ENCODE measurements at places on chromosomes 2 and 18.
A peak's percentile ranks its signal among the peaks of the same experiment; 100 is the strongest.

DNA sequence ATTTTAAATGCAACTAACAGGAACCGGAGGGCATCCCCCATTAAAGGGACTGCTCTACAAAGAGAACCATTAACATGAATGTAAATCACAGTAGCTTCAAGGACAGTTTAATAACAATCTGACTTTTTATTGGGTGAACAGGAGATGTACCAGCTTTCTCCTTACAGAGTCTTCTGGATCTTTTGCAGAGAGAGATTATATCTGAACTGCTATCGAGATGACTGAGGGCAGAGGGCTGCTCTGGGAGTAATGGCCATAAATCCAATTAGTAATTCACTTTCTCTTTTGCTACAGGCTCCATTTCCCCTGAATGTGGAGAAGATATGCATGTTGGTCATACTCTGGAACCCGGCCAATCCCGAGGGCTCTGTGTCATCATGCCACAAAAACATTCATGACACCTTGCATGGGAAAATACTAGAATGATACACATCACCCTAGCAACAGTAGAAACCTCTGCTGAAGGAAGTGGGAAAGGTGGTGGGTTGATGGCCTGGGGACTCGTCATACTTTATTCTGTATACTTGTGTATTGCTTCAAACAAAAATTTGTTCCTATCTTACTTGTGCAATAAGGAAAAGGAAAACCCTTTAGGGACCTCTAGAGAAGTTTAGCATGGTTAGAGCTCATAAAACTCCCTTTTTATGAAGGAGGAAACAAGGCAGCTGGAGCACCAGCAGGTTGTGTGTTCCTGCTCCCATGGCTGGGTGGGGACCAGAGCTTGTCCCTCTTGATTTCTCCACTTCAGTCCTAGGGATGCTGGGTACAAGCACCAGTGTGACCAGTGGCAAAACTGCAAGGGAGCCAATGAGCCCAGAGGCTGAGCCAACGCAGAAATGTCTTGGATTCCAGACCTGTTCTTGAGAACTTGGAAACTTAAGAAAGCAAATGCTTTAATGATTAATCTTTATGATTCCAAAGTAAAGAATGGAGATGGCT is 26.0 kb downstream of the CTAGE1 start:
- peak; percentile 21 for DNase-seq

DNA sequence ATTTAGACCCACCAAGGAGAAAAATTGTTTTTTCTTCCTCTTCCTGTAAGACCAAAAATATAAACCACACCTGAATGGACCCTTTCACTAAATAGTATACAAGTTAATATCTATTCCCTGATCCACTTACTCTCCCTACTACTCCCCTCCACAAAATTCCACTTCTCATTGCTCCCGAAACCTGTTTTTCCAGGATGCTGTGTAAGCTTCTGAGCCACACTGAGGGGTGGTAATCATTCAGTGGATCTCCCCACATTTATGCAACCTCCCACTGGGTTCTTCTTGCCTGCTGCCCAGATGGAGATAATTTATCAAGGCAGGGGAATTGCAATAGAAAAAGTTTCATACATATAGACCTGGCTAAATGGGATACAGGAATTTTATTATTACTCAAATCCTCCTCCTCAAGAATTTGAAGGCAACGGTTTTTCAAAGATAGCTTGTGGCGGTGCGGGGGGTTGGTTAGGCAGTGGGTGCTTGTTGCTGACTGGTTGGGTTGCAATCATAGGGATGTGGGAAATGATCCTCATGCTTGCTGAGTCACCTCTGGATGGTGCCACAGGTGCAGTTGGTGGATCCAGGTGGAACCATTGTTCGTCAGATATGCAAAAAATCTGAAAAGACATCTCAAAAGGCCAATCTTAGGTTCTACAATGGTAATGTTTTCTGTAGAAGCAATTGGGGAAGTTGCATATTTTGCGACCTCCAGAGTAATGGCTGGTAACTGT is 970.3 kb downstream of the CNTNAP5 start:
- no peak for DNase-seq

- no peak for DNase-seq
Measured at GRCh38 chr2:183927406-183928325, 670.7 kb upstream of the ZNF804A start.

DNA sequence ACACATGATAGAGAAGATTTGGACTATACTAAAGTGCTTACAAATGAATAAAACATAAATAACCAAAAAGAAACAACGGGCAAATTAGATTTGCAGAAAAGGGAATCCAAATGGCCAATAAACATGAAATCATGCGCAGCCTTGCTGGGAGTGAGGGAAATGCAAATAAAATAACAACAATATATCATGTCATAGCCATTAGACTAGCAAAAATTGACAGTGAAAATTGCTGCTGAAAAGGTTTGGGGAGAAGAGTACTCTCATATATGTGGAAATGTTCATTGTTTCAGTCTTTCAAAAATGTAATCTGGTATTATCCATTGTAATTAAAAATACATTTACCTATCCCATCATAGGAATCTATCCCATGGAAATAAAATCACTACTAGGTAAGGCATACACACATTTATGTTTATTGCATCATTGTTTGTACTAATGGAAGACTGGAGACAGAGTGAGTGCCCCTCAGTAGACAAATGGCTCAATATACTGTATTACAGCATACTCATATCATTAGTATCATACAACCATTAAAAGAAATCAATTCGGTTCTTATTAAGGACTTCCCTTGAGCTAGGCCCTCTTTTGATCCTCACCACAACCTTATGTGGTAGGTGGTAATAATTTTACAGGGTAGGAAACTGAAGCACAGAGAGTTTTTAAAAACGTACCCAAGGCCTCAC is 94.1 kb upstream of the MSTN start:
- no peak for DNase-seq

GRCh38 chr2:1739322-1739957 is 4.9 kb downstream of the PXDN start:
- no peak for DNase-seq

GRCh38 chr2:227856697-227857096 is 14.7 kb upstream of the DAW1 start:
- DNase-seq, result no peak

GRCh38 chr18:47725656-47726055 is 204.8 kb downstream of the SMAD2 start:
- no peak for DNase-seq

DNA sequence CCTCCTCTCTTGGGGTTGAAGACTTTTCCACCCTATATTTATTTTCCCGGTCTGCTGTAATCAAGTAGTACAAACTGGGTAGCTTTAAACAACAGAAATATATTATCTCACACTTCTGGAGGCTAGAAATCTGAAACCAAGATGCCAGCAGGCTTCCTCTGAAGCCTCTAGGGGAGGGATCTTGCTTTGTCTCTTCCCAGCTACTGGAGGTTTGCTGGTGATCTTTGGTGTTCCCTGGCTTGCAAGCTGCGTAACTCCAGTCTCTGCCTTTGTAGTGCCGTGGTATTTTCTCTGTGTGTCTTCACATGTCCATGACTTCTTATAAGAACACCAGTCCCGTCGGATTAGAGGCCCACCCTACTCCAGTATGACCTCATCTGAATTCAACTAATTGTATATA is 44.4 kb downstream of the MYO3B start:
- DNase-seq, result no peak

DNA sequence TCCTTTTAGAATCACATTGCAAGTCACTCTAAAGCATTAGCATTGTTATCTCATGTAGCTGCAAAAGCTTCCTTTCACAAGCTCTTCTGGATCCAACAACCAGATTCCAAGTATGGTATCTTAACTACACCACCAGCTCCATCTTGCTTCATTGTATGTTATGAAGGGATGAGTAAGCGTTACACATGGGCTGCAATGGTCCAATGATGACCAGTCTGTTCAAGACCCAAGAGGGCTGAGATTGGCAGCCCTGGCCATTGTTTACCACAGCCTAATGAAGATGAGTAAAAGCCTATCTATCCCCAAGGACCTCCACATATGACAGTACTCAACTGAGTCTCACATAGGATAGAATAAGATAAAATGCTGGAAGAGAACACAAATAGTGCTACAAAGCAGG is 6.3 kb downstream of the CFLAR start:
- DNase-seq, result no peak

- DNase-seq, result no peak
Measured at GRCh38 chr2:219386532-219387280, 1.0 kb downstream of the DNPEP start.

DNA sequence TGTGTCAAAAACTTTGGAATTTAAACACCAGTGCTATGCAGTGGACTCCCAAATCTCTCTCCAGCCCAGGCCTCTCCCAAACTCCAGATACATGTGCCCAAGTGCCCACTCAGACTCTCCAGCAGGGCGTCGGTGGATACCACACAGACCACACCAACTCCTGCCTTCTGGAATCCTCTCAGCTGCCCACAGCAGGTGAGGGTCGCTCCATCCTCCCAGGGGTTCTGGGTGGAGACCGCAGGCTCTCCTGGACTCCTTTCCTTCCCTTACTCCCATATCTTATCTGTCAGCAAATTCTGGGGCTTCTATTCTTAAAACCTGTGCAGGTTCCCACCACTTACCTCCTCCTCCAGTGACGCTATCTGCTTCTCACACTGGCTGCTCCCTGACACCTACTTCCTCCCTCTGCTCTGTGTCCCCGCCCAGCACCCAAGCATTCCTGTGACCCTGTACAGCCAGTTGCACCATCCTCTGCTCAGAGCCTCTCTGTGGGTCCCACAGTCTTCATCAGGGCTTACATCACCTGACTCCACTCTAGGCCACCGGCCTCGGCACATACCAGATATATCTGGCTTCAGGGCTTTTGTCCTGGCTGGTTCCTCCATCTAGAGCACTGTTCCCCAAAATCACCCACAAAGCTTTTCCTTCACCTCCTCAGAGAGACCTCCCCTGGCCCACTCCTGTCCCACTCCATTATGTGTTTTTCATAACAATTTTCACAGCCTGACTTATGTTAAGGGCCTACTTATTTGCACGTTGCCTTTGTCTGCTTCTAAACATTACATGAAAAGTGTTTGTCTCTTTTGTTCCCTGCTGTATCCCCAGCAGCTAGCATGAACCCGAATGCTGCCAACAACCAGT is 2.6 kb upstream of the IMP4 start:
- no peak for DNase-seq

GRCh38 chr18:74645679-74646078 is 48.0 kb downstream of the ZNF407 start:
- DNase-seq, result no peak

- peak; percentile 26 for DNase-seq
Measured at GRCh38 chr2:46849721-46850556, 65.7 kb downstream of the MCFD2 start.

DNA sequence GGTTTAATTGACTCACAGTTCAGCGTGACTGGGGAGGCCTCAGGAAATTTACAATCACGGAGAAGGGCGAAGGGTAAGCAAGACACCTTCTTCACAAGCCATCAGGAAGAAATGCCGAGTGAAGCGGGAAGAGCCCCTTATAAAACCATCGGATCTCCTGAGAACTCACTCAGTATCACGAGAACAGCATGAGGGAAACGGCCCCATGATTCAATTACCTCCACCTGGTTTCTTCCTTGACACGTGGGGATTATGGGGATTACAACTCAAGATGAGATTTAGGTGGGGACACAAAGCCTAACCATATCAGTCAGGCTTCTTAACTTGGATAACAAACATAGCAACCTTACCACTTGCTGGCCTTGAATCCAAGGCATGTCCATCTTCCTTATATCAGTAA is 289.0 kb upstream of the STON1 start:
- no peak for DNase-seq

DNA sequence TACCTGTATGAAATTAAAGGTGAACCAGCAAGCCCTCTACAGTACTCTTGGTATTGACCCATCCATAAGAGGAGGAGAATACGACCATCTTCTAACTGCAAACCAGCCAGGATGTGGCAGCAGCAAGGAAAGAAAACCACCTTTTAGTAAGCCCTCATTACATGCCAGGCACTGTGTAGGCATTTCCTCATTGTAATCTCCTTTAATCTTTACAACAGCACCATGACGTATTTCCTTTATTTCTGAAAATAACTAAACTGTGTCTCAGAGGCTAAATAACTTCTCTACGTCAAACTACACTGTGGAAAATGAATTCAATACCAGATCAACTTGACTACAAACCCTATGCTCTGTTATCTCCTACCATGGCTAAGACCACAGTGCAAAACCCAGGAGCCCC is 18.2 kb downstream of the WDR35 start:
- DNase-seq, result no peak

DNA sequence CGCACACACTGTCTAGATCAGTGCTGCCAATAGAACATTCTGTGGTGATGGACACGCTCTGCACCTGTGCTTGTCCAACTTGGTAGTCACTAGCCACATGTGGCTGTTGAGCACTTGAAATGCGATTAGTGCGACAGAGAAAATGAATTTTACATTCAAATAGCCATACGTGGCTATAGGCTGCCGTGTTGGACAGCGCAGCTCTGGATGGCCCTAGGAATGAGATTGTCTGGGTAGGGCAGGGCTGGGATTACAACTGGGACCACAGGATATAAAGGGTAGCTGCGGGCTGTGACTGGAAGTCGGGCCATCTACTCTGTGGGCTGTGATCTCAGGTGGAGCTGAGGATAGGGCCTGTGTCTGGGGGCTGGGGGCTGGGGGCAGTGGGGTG is 5.2 kb downstream of the ASIC4 start:
- DNase-seq, result no peak

- DNase-seq, result no peak
Measured at GRCh38 chr2:118118479-118118878, 30.2 kb downstream of the INSIG2 start.

GRCh38 chr2:215315301-215315700 is 3.4 kb downstream of the ATIC start:
- DNase-seq, result no peak

DNA sequence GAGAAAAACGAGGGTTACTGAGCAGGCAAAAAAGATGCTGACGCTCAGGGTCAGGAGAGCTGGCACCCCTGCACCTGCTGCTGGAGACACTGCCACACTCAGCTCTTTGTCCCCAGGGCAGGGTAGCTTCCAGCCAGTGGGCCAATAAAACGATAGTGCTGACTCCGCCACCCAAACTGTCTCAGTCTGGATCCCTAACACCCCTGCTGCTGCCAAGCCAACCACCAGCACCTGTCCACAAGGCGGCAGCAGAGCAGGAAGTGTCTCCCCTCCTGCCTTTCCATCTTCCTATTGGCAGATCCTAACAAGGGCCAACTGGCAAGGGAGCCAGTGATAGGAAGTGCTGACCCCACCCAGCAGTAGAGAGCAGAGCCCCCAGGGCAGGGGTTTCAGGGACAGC is 531.5 kb upstream of the SALL3 start:
- DNase-seq, result no peak

DNA sequence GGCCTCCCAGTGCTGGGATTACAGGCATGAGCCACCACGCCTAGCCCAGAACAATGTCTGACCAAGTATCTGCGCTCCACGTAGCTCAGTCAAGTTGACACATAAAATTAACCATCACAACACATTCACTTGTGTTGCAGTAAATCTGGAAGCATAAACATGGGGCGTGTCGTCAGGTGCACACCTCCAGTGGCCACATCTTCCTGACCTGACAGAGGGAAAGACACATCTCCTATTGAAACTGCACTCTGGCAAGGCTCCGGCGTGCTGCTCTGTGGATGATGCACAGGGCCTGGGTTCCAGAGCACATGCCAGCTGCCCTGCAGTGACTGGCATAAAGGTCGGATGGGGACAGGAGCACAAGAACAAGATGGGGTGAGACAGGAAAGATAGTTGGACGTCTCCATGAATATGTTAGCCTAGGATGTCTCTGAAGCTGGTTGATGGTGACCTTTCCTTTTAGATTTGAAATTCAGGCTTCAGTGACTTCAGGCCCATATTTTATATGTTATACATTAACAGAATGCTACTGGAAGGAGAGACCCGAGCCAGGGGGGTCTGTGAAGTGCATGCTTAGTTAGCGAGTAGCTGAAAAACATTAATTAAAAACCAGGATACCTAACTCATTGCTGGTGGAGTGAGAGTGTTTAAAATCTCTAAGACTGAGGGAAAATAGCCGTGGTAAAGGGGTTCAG is 10.9 kb downstream of the IMPA2 start:
- DNase-seq, result no peak
